CD8-positive, alpha-beta memory T cell (primary cell): ENCODE measurements at places on chromosomes 1 and 21. TPM values are rescaled to one million over a fixed set of nuclear protein-coding genes. Genes with fewer than 3 reads are reported as not detected.
A peak's percentile ranks its signal among the peaks of the same experiment; 100 is the strongest.

FMN2 gene
- not detected for polyA plus RNA-seq

FCRL4 gene
- polyA plus RNA-seq, result not detected

ZBTB8A gene
- polyA plus RNA-seq, result not detected

NR1I3 gene
- polyA plus RNA-seq, result not detected

DCST1 gene
- polyA plus RNA-seq, result not detected

LORICRIN gene
- not detected for polyA plus RNA-seq

LCE1F gene
- not detected for polyA plus RNA-seq

GRCh38 chr1:206012086-206012859 is 9.1 kb upstream of the RAB7B start:
- no peak for DNase-seq

- no peak for DNase-seq
Measured at GRCh38 chr1:104765085-104765484, 1015.4 kb downstream of the AMY1C start.

DNA sequence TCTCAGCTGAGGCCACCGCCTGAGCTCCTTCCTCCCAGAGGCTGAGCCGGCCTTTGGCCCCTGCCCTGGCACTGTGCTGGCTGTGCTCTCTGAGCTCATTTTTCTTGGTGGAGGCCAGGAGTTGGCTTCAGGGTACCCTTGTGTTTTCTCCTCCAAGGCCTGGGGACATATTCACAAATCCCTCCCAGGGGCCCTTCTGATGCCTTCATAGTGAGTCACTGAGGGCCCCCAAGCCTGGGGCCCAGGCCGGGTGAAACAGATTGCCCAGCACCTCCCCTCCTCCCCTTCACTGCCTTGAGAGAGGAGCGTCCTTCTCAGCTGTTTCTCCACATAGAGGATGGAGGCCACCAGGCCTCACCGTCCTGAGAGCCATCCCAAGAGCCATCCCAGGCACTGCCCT is 105.8 kb downstream of the SIK1 start:
- no peak for DNase-seq

GRCh38 chr1:26153966-26154532 is 4.8 kb upstream of the FAM110D start:
- no peak for DNase-seq

GRCh38 chr21:44360159-44360558 is 6.7 kb downstream of the TRPM2 start:
- DNase-seq, result no peak

- DNase-seq, result no peak
Measured at GRCh38 chr1:96698342-96698983, 23.1 kb upstream of the PTBP2 start.

DNA sequence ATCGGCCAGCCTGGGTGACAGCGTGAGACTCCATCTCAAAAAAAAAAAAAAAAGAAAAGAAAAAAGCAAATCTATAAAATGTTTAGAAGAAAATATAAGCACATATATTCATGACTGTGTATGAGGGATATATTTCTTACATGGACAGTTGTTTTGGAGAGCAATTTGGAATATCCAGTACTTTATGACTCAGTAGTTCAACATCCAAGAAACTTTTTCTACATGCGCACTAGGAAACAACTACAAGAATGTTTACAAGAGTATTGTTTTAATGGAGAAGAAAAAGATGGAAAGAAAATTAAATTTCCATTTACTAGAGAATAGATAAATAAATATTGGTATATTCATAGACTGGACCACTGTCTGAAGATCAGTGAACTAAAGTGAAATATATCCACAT is 77.5 kb downstream of the MAST2 start:
- no peak for DNase-seq

GRCh38 chr1:20727746-20728316 is 4.7 kb downstream of the SH2D5 start:
- DNase-seq, result no peak

DNA sequence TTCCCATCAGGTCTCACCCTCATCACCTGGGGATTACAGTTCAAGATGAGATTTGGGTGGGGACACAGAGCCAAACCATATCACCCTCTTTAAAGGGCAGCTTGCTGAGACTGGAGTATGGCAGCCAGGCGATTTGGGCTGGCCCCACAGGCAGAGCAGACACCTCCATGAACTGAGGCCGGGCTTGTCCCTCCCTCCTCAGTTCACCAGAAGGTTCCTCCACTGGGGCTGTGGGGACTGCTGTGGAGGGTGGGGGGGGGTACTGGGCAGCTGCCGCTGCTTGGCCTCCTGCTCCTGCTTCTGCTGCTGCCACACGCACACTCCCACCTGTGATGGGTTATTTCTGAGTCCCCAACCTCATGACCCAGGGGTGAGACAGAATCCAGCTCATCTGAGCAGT is 53.9 kb upstream of the PDE9A start:
- DNase-seq, result no peak

DNA sequence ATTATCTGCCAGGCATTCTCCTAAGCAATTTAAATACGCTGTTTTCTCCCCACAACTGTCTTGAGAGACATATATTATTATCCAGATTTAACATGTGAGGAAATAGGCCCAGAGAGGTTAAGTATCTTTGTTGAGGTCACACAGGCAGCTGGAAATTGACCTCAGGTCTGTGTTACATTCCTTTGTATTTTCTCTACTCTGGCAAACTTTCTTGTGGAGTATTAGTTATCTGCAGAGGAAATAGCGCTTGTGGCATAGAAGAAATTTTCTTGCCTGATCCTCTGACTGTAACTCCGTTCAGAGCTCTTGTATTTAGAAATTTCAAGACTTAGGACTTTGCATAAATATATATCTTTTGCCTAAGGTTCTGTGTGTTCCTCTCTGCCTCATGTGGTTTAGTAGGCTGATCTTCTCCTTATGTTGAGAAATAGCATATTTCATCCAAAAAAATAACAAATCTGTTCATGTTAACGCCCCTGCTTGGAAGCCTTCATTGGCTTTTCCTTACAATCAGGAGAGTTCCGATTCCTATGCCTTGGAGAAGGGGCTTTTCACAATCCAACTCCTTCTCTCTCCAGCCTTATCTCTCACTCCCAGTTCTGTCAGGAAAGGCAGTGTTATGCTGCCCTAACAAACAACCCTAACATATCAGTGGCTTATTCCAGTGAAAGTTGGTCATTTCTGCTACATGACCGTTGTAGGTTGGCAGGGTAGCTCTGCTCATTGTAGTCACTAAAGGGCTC is 2.5 kb upstream of the JUN start:
- DNase-seq, result no peak

- DNase-seq, result no peak
Measured at GRCh38 chr1:201761871-201762270, 67.1 kb upstream of the IPO9 start.

- no peak for DNase-seq
Measured at GRCh38 chr1:242651817-242652216, 127.3 kb upstream of the PLD5 start.

- peak; percentile 67 for DNase-seq
Measured at GRCh38 chr1:154344977-154345837, 19.9 kb downstream of the ATP8B2 start.

GRCh38 chr1:234139966-234140365 is 233.3 kb upstream of the COA6 start:
- no peak for DNase-seq
